ENCODE measurements at places on chromosomes 5 and 9.
A peak's percentile ranks its signal among the peaks of the same experiment; 100 is the strongest.

DNA sequence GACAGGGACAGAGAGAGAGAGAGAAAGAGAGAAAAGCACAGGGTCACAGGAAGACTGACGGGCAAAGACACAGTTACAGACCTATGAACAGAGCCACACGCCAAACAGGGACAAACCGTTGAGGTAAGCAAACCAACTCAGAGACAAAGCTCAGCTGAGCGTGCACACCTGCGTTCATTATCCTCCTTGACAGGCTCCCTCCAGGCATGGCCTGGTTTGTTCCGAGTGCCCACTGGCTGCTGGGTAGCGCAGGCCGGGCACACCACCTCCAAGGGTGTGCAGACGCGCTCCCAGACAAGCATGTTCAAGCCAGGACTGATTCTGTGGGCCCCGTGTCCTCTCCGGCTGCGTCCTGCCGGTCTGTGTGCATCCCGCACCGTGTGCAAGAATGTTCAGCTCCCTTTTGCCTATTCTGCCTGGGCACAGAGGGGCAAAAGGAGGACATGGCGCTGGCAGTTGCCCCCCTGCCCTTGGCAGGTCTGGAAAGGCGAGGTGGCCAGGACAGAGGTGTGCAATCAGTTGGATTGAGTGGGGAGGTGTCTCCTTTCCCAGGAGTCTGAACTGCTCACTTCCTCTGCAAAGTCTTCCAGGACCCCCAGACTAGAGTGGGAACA, 467 bp upstream of the SMIM32 start:
- no peak for DNase-seq

DNA sequence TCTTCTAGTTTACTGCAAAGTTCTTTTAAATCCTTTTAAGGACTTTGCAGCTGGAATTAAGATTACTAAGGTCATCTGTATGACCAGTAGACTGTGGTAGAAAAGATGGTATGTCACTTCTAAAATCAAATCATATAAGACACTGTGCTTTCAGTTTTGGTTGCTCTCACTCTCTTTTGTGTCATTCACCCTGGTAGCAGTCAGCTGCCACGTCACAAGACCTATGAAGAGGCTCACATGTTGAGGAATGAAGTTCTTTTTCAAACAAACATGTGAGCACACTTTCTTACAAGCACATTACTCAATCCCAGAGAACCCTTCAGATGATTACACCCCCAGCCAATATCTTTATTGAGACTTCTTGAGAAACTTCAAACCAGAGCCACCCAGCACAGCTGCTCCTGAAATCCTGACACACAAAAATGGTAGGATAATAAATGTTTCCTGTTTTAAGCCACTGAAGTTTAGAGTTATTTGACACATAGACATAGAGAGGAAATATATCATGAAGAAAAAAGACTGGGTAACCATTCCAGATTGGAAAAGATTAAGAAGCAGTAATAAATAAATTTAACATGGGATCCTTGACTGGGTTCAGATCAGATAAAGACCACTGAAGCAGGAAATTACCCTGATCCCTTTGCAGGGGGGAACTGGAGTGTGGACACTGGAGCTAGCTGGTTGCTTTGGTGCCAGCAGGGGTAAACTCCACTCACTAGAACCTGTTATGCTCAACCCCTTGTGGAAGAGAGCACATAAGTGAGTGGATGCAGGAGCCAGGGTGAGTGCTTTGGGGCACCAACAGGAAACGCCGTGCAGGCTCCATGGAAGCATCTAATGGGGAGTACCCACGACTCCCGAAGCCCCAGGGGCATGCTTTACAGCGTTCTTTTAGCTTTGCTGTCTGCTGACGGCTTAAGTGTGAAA, 64.1 kb downstream of the SLCO4C1 start:
- DNase-seq = no peak

DNA sequence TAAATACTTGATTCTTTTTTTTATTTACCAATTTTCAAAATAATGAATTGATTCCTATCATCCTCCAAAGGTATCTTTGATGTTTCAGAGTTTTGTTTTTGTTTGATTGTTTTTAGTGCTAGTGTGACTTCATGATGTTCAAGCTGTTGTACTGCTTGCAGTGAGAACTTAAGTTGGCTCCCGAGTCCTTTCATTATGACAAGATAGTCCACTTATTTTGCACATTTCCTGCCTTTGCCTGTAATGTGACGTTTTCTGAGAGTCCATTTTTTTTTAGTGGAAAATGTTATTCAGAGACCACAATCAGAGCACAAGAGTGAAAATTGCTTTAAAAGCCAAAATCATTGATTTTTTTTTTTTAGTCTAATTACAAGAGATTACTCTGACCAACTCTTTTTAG, 60.1 kb upstream of the FCHO2 start:
- no peak for DNase-seq

DNA sequence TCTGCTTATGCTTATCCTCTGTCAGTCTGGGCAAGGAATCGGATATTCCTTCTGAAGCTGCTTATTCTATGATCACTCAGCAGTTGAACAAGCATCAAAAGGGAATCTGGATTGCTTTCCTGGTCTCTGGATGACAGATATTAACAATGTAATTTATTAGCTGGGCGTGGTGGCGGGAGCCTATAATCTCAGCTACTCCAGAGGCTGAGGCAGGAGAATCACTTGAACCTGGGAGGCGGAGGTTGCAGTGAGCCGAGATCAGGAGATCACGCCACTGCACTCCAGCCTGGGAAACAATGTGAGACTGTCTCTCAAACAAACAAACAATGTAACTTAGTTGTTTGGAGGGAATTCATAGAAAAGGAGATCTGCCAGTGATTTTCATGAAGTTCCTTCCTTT, 45.4 kb downstream of the DMRT1 start:
- no peak for DNase-seq

GRCh38 chr5:39461007-39461682, 36.4 kb upstream of the DAB2 start:
- peak; percentile 6 for DNase-seq

- no peak for DNase-seq
These were observed 31.4 kb upstream of the SARDH start for GRCh38 chr9:133769511-133770075.

DNA sequence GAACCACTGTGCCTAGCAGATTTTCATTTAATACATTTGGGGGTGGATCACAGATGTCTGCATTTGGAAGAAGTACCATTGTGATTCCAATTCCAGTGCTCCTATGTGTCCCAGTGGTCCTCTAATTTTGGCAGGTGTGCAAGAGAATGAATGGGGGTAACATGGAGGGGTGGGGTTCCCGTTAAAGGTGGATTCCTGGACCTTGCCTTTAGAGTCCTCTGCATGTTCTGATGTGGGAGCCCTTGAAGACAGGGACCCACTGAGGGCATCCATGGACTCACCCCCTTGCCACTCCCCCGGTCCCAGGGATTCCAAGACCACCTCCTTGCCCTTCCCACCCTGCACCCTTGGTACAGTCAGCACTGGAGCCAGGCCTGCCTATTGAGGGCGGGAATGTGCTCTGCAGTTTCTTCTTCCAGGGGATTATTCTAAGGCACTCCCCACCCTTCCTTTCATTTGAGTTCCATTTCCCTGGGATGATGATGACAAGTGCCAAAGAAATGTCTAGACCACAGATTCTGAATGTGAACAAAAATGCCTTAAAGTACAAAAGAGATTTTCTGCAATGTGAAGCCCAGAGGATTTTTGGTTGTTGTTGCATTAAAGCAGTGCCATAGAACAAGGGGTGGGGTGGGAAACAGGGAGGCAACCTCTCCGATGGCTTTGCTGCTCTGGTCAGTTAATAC, 119.4 kb upstream of the PTCH1 start:
- DNase-seq = no peak

- DNase-seq = no peak
These were observed 62.2 kb downstream of the IPPK start for GRCh38 chr9:92607773-92608172.

- no peak for DNase-seq
These were observed 39.1 kb upstream of the RASGRF2 start for GRCh38 chr5:80921026-80921425.

GRCh38 chr9:114465906-114466900, 39.1 kb downstream of the WHRN start:
- no peak for DNase-seq

DNA sequence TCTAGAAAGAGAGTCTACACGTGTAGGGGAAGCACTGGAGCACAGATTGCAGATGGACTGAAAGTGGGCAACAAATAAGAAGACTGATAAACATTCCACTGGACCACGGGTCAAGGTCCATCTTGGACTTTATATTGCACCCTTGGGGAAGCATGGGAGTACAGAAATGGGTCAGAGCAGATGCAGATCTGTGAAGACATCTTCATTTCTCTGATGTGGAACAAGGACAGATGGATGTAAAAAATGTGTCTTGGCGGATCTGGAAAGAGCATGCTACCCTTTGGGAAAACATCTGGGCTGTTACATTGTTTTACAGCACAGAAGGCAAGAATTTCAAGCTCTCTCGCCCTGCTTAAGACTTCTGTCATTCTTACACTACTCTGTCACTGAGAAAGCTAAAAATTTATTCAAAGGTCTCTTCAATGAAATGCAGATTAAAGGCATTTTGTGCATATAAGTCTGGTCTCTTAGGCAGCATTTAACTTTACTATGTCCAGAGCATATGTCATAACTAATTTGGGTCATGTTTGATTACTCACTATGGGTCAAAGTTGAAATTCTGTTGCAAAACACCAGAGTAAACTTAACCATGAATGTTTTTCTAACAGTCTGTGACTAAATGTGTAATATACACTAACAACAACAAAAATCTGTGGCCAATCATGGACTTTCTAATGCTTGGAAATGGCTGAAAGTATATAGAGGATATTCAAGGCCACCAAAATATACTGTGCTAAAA, 756.4 kb upstream of the DMAC1 start:
- no peak for DNase-seq

DNA sequence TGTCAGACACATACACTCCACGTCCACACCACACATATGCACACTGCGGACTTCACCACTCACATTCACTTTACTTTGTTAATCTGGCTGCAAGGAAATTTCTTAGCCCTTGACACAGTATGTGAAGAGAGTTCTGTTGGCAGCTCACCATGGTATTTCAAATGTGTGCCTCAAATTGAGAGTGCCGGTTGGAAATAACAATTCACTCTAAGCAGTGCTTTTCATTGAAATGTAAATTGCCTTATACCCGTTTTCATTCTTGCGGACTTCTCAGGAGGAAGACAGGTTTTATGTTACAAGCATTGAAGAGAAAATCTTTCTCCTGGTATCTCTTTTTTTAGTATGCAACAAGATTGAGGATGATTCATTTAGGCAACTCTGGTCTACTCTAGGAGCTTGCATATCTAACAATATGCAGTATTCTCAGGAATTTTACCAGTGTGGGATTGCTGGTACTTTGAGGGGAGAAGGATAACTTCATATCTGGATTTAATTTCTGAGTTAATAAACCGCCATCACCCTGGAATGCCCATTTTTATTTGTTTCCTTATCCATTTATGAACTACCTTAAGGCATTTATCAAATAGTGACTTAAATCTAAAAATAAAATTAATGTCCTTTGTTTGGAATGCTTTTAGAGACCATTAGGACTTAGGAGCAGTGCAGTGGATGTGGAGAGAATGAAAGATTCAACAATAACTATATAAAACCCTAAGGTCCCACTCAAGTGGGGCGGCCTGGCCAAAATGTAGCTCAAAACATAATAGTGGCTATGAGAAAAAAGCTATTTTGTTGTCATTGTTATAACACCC, 87.0 kb downstream of the IQGAP2 start:
- DNase-seq = no peak

GRCh38 chr5:32572778-32573480, 12.4 kb upstream of the SUB1 start:
- no peak for DNase-seq

DNA sequence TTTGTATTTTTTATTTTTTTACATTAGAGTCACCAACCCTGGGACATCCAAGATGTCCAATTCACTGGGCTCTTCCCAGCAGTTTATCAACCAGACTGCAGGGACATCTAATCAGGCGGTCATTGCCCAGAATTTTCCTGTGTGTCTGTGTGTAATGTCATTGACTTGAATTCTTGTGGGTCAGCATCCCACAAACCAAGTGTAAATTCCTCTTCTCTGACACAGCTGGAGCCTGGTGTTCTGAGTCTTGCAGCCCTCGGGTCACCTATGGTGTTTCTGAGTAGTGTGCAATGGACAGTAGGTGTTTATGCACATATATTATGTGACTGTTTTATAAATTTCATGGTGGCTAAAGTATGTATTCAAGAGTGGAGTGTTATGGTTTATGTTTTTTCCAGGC, 815.7 kb downstream of the SEMA5A start:
- DNase-seq = no peak

DNA sequence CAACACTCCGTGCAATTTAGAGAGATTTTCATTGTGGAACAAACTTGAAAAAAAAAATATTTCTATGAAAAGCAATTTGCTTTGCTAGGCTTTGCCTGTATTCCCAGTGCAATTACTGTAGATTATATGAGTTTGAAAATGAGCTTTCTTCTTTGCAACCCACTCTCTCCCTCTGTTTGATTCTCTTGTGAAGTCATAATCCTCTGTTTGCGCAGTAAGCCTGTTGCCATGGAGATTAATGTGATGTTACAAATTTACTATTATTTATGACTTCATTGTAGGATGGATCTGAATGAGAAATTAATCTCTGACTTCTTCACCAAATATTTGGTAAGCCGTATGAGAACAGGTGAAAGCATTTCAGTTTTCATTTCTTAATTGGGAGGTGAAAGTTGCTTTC, 320.3 kb downstream of the SPATA31D1 start:
- DNase-seq = no peak

DNA sequence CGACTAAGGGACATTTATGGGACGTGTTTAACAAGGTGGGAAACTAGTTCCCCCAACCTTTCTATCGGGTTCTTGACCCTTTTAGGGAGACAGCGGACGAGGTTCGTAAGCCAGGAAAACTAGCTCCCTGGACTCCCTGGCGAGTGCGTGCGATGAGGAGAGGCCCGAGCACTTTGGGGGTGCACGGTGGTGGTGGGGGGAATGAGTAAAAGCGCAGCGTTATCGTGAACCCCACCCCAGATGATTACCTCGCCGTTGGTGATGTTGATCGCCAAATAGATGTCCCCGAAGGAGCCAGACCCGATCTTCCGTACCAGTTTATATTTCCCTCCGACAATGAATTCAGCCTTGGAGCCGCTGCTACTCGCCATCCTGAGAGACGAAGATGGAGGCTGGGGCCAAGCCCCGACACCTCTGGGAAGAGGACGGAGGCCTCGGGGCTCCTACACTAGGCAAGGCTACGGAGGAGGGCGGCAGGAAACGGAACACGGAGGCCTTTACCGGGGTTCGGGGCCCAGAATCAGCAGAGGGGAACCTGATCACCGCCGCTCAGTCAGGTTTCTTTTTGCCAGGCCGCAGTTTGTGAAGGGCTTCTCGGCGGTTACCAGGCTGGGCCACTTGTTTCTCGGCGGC, 529 bp downstream of the CSNK1A1 start:
- DNase-seq = peak; percentile 48

GRCh38 chr5:101539315-101539714, 636.2 kb upstream of the ST8SIA4 start:
- DNase-seq = no peak

DNA sequence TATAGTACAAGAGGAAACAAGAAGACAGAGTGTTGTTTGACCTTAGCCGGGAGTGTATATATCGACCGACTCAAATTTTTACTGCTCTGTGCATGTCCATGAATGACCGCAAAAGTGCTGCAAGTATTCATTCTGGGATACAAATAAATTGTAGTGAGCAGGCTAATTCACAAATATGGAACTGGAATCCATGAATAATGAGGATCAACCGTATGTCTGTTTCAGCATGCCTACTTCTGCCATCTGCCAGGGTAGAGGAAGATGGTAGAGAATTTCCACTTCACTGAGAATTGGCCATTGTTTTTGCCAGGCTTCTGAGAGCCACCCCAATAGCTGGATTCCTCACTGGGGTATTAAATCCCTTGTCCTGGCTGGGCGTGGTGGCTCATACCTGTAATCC, 8.5 kb upstream of the RALGPS1 start:
- no peak for DNase-seq
